Thymus (tissue), 14 donors: ENCODE measurements at places on chromosomes 7 and 10. TPM values are rescaled to one million over a fixed set of nuclear protein-coding genes. Genes with fewer than 3 reads are reported as not detected.

- DNase-seq, result no peak
Observed at GRCh38 chr10:29443745-29444523, 155.1 kb downstream of the LYZL1 start.

- no peak for DNase-seq
Observed at GRCh38 chr10:97896756-97897358, 47.2 kb downstream of the GOLGA7B start.

Gene C7orf25
- total RNA-seq, result 2.3 TPM

- DNase-seq, result no peak
Observed at GRCh38 chr10:12471135-12471534, 121.8 kb downstream of the CAMK1D start.

Gene UPK3BL1
- 11.5 TPM for total RNA-seq

Gene CREB5
- total RNA-seq, result 1.1 TPM

DNA sequence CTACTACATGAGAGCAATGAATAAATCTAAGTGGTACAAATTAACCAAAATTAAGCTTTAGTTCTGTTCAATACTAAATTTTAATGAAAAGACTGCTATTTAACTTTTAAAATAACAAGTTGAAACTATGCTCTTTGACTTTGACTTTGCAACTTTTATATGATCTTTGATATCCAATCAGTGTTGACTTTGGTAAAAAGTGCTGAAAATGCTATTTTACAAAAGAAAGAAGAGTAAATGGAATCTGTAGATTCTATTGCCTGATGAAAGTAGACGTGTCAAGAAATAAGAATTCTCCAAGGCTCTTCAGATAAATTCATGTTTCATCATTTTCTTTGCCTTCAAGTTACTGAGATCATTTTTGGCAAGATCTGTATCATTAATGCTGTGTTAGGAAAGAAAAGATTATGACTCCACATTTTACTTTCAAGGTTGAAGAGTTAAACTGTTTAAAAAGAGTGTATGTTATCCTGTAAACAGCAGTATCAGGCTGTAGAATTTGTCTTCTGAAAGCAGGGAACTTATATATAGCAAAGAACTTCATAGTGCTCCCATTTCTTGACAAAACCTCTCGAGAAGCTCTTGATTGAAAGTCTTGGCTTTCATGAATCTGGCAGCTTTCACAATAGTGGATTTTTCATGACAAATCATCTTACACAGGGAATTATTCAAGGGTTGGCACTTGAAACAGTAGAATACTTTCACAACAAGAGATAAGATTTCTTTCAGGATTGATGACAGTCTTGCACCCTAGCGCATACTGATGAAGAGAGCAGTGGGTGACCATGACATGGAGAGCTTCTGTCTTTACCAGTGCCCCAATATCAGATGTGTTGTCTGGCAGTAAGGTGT is 72.1 kb downstream of the PTEN start:
- DNase-seq, result no peak

Gene HTR7
- total RNA-seq, result 0.14 TPM

Gene MRPS17
- 14.7 TPM for total RNA-seq

DNA sequence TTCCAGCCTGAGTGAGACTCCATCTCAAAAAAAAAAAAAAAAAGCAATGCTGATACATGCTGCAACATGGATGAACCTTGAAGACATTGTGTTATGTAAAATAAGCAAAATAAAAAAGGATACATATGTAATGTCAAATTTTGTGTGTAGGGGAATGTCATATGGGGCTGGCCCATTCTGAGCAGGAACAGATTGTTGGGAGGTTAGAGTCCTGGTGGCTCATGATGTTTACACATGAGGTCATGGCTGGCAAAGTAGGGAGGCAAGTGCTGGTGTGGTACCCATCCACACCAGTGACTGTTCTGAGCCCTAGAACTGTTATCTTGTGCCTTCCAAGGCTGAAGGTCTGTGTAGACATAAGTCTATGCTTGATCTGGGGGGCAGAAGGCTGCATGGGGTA is 37.6 kb downstream of the ZNF92 start:
- DNase-seq, result no peak

DNA sequence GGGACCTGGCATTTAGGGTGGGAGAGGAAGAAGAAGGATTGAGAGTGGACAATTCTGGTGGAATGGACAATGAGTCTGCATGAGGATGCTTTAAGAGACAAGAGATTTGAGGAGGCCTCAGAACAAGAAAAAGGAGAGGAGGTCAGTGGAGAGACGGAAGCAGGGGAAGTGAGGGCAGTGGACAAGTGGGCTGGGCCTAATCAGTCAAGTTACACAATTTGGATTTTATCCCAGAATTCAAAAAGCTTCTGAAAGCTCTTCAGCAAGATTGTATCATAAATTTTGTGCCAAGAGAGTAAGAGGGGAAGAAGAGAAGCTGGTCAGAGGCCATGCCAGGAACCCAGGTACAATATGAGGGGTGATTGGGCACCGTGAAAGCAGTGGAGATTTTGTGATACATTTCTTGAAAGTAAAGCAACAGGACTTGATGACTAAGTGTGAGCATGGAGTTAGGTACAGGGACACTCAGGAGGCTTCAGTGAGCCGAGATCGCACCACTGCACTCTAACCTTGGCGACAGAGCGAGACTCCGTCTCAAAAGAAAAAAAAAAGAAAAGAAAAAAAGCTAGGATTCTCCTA is 19.3 kb upstream of the TSPAN13 start:
- no peak for DNase-seq

- DNase-seq, result no peak
Observed at GRCh38 chr10:48681740-48682139, 2.9 kb upstream of the WDFY4 start.

Gene HUS1
- total RNA-seq, result 13.4 TPM

DNA sequence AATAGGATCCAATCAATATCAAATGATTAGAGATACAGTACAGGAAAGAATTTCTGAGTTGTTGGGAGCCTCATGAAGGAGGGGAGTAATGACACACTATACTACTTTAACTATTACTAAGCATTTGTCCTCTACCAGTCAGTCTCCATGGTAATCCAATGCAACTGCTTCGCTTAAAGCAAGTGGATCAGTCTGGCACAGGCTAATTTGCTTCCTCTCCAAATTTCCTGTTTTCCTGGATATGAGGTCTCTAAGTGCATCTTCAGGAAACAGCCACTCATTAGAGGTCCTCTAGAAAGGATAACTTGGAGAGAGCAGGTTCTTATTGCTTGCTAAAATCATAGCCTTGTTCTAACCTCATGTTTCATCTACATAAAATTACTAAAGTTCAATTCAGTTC is 8.4 kb upstream of the SEPTIN7 start:
- DNase-seq, result no peak

DNA sequence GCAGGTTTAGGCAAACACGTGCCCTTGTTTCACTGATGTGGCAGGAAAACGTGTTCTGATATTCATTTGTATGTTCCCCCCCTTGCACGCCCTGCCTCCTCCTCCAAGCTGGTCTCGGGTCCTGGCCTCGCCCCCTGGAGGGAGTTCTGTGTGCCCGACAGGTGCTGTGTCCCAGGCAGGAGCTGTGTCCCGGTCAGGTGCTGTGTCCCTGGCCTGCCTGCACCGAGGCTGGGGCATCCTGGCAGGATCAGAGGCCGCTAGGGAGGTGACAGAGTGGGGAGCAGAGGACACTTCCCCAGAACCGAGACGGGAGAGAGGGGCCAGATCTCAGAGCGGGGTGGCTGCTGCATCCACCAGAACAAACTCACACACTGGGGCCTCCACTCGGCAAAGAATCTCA is 45.3 kb downstream of the PRKAG2 start:
- DNase-seq, result no peak

DNA sequence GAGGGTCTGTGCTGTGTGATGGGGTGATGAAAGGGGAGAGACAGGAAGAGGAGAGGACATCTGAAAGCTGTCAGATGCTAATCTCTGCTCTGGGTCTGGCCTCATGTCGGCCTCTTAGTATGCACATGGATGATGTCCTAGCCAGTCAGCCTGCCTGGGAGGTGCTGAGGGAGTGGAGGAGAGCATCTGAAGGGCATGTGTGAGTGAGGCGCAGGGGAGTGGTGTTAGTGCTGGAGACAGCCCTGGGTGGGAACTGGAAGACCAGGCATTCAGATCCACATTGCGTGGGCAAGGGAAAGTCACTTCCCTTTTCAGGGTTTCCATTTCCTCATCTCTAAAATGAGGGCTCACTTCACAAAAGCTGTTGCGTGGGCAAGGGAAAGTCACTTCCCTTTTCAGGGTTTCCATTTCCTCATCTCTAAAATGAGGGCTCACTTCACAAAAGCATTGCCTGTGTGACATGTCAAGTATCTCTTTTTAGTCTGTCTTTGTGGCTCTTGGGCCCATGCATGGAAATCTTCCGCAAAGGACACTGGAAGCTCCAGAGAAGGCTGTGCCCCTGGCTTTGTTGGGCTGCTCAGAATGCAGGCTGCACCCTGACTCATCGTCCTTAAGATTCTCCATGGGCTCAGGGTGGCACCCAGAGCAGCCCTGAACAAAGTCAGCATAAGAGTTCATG is 10.0 kb downstream of the SFTPD start:
- no peak for DNase-seq

Gene BHLHA15
- not detected for total RNA-seq

Gene SPOCK2
- 91.6 TPM for total RNA-seq

GRCh38 chr10:113802997-113803396 is 50.9 kb downstream of the DCLRE1A start:
- DNase-seq, result no peak

DNA sequence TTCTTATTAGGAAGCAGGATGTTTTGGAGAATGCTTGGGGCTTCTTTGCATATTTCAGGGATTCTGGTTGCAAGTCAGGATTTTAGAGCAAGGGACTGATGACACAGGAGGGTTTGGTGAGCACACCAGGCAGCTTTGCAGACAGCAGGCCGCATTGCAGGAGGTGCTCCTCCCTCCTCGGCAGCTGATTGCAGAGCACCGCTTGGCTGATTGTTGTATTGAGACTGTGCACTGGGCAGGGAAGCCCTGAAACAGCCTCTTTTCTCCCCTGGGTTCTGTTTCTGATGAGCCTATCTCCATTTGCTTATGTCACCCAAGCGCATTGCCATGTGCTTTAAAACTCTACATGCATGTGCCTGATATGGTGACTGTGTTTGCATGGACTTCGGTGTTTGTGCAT is 769.6 kb downstream of the GRID1 start:
- no peak for DNase-seq

Gene CYP2W1
- 0.09 TPM for total RNA-seq

DNA sequence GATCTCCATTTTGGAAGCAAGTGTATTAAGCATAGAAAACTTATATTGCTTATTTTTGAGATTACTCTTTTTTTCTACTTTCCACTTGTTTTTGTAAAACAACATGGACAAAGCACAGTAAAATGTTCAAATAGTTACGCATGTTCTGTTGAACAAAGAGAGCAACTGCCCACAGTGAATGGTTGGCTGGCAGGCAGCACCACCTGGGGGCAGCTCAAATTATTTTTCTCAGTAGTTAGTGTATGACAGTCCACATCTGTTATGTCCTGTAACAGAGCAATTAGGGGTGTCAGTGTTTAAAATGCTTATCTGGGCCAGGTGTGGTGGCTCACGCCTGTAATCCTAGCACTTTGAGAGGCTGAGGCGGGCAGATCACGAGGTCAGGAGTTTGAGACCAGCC is 46.1 kb upstream of the CACUL1 start:
- peak; percentile 56 for DNase-seq

GRCh38 chr7:151416941-151417315 is 7.1 kb upstream of the WDR86 start:
- no peak for DNase-seq

- DNase-seq, result no peak
Observed at GRCh38 chr10:80583685-80584084, 46.0 kb downstream of the SH2D4B start.

Gene CYP26A1
- total RNA-seq, result 1.2 TPM

Gene VGF
- 0.05 TPM for total RNA-seq

DNA sequence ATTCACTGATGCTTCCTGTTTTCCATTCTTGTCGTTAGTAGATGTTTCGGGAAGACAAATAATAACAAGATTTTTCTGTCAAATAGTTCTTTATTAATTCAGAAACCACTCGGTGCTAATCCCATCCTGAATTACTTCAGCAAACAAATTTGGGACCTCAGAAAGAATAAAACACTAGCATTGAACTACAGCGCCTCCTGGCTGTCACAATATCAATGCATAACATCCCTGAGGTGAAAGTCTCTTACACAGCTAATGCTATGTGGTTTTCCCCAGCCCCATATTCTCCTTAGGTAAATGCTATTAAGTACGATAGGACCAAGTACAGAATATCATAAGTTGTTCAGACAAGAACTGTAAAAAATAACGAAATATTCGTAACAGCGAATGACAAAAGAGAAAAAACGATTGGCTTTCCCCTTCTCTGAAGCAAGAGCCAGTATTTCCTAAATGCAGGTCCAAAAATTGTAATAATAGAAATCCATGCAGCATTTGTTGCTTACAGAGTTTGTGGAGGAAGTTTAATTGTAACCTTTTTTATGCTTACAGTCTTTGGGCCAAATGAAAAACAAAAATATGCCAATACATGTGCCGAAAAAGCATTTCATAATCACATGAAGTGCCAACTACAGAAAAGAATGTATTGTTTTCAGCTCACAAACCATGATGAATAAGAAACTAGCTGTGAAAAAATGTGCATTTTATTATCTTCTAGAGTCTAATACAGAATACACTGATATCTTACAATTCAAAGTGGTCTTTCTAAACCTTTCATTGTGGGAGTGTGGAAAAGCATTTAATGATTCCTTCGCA is 47.3 kb downstream of the MYPN start:
- peak; percentile 58 for DNase-seq

Gene CELF2
- total RNA-seq, result 42.4 TPM

Gene RPS24
- total RNA-seq, result 6,310 TPM

- DNase-seq, result no peak
Observed at GRCh38 chr7:154364170-154364569, 312.0 kb downstream of the DPP6 start.

DNA sequence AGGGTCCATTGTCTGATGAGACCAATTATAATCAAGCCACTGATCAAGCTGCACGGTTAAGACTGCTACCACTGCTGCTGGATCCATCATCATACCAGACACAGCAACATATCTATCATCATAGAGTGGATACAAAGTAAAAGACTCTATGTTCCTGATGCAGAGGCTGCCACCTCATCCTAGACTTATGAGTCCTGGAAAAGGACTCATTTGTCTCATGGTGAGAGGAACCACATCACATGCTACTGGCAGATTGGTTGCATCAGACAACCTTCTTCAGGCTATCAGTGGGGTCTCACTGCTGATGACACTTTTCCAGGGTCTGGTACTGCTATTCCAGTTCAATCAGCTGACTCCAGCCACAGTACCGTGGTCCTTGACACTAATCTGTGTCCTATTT is 79.0 kb downstream of the ABI1 start:
- DNase-seq, result no peak

Gene BICC1
- total RNA-seq, result 1.9 TPM

Gene NEBL
- 7.6 TPM for total RNA-seq

DNA sequence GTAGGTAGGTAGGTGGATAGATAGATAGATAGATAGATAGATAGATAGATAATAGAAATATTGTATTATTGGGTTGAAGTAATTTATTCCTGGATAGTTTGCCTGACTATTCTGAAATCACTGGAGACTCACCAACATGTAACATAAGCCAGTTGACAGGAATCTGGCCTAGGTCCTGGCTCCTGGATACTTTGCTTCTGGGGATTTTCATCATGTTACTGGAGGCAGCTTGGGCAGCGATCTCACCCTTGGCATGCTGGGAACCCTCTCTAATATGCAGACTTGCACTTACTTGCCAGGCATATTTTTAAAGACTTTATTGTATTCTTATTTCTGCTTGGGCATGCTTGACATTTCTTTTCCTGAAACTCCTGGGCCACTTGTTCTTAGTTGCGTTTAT is 709.1 kb upstream of the FZD8 start:
- DNase-seq, result no peak

Gene PRPS1L1
- not detected for total RNA-seq
